ENCODE measurements at places on chromosomes 3 and 15.

DNA sequence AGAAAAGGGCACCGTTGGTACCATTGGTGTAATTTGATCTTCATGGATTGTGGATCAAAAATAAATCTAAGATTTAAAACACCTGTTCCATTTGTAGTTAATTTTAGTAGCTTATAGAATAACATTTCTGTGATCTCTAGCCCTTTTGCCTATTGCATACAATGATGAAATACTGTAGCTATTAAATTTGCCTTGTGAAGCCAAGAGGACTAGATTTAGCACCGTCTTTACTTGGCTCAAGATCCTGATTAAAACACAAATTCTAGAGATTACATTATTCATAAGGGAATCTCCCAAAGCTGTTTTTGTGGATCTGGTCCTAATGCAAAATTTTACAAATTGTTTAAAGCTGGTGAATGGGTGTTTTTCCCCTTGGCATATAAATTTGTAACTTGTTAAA is 8.2 kb downstream of the TBC1D23 start:
- peaks cover 55% of the 10 kb centered on the region for H3K4me1 ChIP-seq
- H3K4me3 ChIP-seq = no peak overlapping the region
- no peak overlapping the region for H3K27ac ChIP-seq
- no peaks in the 10 kb centered on the region for H3K27me3 ChIP-seq

- no peaks in the 10 kb centered on the region for H3K36me3 ChIP-seq
- peaks cover 20% of the 10 kb centered on the region for H3K4me1 ChIP-seq
- no peak for DNase-seq
- no peak overlapping the region for H3K27ac ChIP-seq
- H3K4me3 ChIP-seq = no peak overlapping the region
Observed at GRCh38 chr15:69806287-69806915, 291.3 kb downstream of the TLE3 start.

- DNase-seq = no peak
- peaks cover 40% of the 10 kb centered on the region for H3K4me1 ChIP-seq
- H3K36me3 ChIP-seq = no peaks in the 10 kb centered on the region
- peak overlapping the region; percentile 85 for H3K4me3 ChIP-seq
Observed at GRCh38 chr15:59688423-59688781, 718 bp downstream of the BNIP2 start.

DNA sequence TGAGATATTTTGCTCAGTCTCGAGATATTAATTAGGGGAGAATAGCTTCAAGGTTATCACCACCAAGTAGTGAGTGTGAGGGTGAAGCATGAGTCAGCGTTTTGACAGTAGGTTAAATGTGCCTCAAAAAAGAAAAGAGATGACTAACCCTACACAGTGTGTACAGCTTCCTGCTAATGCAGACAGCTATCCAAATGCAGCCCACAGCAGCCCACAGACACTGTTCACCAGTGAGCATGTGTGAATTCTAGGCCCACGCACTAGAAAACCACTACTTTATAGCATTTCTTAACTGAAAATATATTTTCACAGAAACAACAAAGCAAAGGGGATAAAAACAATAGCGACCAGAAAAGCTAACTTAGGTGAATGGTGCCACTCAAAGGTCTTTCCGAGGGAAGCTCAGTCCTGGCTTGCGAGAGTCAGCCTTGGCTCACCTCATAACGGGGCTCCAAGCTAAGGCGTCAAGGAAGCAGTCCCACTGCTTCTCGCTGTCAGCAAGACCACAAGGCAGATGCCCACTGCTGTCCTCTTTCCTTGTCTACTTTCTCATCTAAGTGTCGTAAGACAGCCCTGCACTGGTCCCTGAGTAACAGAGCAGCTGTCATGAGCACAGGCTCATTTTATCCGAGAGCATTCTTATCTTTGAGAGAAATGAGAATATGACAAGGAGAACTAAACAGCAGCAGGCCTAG is 47.6 kb downstream of the TXNRD3 start:
- H3K4me1 ChIP-seq = no peaks in the 10 kb centered on the region
- no peak for DNase-seq
- no peaks in the 10 kb centered on the region for H3K27me3 ChIP-seq
- peaks cover 69% of the 10 kb centered on the region for H3K36me3 ChIP-seq
- no peak overlapping the region for H3K27ac ChIP-seq
